ENCODE measurements at places on chromosomes 4 and X.

GRCh38 chr4:89595125-89595789 is 241.7 kb downstream of the SNCA start:
- no peak for DNase-seq

DNA sequence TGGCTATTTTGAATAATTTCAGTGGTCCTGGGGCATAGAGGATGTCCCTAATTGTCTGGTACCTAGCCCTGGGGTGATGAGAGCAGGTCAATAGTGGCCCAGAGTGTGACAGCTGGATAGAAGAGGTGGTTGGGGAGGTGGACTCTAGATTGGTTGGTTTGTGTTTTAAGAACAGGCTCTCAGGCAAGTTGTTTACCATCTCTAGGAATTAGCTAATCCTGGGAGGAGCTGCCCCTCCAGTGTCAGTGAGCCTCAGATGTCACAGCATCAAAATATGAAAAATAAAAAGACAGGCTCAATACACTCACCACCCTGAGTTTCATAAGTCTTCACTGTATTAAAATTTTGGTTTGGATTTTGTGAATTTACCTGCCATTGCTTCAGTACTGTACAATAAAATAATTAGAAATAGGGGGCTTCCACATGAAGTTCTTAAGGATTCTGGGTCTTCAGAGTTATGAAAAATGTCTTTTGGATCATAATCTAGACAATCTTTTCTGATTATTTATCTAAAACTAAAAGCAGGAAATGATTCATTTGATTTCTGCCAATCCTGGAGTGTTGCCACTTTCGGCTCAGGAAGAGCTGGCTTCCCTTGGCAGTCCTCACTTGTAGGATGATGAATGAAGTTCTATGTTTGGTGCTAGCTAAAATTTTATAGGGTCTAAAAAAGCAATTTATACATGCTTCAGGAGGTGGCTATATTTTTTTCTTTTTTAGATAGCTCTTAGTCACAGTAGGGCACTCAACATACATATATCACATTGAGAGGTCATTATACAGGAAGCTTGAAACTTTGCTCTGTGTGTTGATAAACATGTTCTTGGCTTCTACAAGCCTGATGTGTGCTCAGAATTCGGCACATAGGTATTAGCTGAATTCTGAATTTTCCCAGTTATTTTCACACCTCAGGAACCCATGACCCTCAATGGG is 395.1 kb downstream of the RAB28 start:
- DNase-seq = no peak

DNA sequence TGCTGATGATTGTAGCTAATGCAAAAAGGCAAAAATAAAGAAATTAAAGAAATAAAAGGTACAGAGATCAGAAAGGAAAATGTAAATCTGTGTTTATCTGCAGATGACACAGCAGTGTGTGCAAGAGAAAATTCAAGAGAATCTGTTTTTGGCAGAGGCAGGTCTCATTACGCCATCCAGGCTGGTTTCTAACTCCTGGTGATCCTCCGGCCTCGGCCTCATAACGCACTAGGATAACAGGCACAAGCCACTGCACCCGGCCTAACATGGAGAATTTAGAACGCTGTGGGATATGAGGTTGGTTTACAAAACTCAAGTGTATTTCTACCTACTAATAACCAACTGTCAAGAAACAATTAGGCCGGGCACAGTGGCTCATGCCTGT is 29.4 kb downstream of the CTBP1 start:
- no peak for DNase-seq

DNA sequence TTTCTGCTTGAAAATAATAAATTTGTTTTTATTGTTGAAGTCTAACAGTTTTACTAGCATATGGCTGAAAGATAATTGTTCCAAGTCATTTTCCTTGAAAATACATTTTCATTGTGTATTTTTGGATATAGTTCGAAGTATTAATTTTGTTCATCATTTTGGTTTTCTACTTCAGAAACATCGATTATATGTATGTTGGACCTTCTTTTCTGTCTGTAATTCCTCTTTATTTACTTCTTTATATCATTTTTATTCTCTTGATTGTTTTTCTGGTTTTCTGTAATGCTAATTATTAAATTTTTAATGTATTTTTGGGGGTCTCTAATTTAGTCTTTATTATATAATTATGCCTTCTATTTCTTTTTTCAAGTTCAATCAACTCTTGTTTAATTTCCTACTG is 407.1 kb upstream of the FRG1 start:
- no peak for DNase-seq

GRCh38 chr4:173214661-173215060 is 46.0 kb downstream of the GALNT7 start:
- peak; percentile 51 for DNase-seq

DNA sequence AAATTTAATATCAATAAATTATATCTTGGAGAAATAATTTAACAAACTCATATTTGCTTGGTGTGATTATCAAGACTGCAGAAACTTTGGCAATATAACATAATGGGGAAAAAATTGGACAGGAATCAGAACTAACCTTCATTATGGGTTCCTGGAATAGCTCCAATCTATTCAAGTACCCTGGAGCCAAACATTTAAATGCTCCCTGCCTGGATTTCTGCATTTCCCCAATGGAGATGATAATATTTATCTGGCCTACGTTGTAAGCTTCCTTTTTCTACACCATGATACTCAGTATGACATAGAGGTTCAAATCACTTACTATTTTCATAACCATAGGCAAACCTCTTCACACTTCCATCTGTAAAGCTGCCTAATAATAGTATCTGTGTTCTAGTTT is 326.8 kb downstream of the TRIML1 start:
- no peak for DNase-seq

DNA sequence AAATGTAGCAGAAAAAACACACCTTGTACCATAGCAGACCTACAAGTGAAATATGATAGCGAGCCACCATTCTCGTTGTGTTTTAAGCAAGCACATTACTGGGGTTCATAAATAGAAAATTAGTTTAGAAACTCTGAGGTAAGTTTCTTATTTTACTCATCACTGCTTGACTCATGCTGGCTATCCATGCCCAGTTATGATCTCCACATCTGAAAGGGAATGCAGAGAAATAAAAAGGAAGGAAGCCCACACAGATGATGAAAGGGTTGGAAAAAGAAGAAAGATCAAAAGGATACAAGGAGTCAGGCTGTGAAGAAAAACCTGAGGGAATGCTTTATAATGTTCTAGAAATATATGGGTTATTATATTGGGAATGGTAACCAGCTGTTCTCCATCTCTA is 54.5 kb downstream of the CAMK2D start:
- no peak for DNase-seq

DNA sequence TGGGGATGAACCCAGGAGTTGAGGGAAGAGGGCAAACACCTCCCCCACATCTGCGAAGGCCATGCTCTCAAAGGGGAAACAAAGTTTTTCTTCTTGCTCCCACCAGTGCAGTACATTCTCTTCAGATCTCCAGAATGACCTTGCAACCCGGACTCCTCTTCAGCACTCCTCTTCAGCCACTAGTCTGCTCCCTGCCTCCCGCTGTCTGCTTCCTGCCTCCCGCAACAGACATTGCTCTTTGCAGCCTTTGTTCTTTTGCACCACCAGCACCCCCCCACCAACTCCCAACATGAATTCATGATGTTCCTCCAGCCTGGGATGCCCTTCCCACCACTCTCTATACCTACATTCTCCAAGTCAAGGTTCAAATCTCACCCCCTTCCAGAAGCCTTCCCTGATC is 32.1 kb downstream of the UTP14A start:
- DNase-seq = no peak

- DNase-seq = peak; percentile 36
Measured at GRCh38 chr4:113026556-113026955, 22.9 kb upstream of the ANK2 start.

DNA sequence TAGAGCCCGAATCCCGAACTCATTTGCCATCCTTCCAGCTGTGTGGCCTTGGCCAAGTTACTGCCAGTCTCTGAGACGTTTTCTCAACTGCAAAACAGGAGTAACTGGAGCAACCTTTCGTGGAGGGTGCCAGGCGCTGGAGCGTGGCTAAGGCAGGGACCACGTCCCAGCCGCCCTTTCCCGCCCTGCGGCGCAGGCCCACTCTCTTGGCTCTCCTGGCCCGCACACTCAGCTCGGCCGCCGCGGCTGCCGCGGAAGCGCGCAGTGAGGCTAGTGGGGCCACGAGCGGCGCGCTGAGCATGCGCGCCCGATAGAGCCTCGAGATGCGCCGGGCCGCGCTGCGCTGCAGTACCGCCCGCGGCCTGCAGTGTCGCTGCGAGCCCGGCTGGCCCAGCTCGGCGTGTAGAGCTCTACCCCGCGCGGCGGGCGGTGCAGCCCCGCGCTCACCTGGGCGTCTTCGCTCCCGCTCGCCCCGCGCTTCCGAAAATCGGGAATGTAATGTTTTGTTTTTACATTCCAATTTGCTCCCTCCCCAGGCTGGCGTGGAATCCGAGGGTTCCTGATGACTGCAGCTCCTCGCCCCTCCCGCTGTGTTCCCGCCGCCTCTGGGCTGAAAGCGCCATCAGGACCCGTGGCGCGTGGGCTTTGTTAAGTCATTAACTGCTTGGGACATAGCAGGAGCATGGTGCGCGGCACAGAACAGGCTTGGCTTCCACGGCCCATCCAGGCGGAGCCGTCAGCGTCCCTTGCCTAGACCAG is 4.0 kb upstream of the ZNF518B start:
- peak; percentile 14 for DNase-seq

GRCh38 chr4:158808399-158808798 is 39.6 kb downstream of the FNIP2 start:
- DNase-seq = no peak

GRCh38 chr4:3634894-3635820 is 102.9 kb upstream of the LRPAP1 start:
- DNase-seq = no peak

GRCh38 chrX:16202943-16203342 is 35.7 kb downstream of the MAGEB17 start:
- no peak for DNase-seq

DNA sequence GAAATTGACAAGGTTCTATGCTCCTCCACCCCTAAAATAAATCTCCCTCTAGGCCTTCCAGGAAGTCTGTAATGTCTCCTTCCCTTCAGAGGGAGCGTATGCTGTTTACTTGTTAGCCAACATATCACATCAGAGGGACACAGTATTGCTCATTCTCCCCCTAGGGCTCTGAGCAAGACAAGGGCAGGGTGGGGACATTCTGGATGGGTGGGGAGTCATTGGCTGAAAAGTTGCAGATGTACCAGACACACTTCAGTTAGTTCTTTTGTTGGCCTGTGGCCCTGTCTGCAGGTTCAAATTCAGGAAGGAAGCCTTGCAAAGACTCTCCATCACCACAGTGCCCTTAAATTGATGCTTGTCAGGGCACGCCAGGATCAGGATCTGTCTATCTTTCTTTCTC is 106.3 kb upstream of the TEX13D start:
- no peak for DNase-seq

DNA sequence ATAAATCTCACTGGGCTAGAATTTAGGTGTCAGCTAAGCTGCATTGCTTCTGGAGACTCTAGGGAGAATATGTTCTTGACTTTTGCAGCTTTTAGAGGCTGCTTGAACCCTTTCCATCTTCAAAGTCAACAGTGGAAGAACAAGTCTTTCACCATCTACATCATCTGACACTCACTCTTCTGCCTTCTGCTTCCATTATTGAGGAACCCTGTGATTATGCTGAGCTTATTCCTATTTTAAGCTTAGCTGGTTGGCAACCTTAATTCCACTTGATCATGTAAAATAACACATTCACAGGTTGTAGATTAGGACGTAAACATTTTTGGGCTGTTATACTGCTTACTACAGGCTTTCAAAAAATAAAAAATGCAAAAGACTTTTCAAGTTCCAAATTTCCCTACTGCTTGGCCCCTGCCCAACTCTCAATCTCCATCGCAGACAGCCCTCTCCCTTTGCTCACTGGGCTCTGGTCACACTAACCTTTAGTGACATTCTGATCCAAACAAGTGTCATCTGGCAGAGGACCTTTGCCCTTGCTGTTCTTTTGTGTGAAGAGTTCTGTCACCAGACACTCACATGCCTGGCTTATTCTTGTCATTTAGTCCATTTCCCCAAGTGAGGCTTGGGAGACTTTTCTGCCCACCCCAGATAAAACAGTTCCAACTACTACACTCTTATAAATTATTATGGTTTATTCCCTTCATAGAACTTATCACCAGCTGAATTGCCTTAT is 1056.0 kb downstream of the STIM2 start:
- DNase-seq = no peak

DNA sequence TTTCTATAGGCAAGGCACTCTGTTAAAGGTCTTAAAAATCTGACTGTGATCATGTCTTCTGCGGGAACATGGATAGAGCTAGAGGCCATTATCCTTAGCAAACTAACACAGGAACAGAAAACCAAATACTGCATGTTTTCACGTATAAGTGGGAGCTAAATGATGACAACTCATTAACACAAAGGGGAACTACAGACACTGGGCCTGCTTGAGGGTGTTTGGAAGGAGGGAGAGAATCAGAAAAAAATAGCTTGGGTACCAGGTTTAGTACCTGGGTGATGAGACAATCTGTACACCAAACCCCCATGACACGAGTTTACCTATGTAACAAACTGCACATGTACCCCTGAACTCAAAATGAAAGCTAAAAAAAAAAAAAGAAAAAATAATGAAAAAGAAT is 12.1 kb downstream of the SLC7A11 start:
- DNase-seq = no peak

DNA sequence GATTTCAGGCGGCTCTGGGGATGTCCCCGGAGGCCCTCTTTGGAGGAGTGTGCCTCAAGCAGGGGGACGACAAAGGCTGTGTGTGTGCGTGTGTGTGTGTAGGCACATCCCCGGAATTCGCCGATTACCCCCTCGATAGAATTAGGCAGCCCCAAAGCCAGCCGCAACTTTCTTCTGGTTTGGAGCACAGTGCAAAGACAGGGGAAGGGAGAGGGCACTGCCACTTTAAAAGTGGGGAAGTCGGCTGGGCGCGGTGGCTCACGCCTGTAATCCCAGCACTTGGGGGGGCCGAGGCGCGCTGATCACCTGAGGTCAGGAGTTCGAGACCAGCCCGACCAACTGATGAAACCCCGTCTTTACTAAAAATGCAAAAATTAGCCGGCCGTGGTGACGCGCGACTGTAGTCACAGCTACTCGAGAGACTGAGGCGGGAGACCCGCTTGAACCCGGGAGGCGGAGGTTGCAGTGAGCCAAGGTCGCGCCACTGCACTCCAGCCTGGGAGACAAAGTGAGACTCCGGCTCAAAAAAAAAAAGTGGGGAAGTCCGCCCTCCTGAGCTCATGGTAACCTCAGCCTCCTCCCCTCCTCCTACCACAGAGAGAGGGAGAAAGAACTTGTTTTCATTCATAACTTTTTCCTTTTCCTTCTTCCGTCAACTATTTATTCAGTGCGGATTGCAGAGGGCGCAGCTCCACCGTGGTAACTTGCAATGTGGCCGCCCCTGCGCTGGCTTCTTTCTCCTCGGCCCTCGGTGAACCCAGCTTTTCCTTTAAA is 2.4 kb downstream of the SPRY1 start:
- DNase-seq = no peak

DNA sequence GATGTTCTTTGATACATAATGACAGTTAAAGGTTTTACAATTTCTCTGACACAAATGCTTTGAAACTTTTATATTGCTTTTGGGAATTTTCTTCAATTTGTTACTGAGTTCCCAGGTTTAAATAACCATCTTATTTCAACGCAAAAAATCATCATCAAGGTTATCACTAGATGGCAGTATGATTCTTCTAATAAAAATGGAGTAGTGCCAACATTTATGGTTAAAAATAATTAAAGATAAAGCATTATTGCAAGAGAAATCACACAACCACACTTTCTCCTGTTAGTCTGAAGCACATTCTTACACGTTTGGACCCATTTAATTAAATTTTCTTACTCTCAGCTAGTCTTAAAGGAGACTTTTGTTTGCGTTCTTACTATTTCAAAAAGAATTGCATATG is 611.3 kb upstream of the CPXCR1 start:
- DNase-seq = no peak

- no peak for DNase-seq
Measured at GRCh38 chr4:93444860-93445259, 383.7 kb upstream of the ATOH1 start.
